ENCODE measurements at places on chromosomes 13 and 19.

DNA sequence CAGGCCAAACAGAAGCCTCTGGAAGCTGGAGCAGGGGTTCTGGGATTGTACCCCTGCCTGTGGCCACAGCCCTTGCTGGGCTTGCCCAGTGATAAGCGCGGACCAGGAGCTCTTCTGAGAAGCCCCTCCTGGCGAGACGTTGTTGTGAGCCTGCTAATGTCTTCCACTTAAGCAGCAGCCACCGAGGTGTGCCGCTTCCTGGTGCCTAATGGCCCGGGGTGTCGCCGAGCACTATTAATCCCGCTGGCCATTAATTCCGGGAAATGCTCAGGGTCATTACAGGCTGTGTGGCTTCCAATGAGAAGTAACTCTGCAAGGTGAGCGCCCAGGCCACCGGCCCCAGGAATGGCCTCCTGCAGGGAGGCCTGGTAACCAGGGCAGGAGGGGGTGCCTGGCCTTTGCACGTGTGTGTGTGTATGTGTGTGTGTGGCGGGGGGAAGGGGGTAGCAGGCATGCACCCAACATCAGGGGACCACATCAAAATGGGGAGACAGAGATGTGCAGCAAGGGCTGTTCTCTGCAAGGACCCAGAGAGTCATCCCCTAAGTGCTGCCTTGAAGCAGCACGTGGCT lies 175.0 kb downstream of the URI1 start:
- DNase-seq: no peak

- no peak for DNase-seq
Observed at GRCh38 chr19:37855098-37855497, 51.3 kb downstream of the WDR87 start.

- no peak for DNase-seq
Observed at GRCh38 chr19:33906578-33907335, 110.1 kb downstream of the KCTD15 start.

GRCh38 chr13:21973437-21974125 lies 302.7 kb downstream of the FGF9 start:
- no peak for DNase-seq

- no peak for DNase-seq
Observed at GRCh38 chr13:35917942-35918645, 213.1 kb downstream of the DCLK1 start.

DNA sequence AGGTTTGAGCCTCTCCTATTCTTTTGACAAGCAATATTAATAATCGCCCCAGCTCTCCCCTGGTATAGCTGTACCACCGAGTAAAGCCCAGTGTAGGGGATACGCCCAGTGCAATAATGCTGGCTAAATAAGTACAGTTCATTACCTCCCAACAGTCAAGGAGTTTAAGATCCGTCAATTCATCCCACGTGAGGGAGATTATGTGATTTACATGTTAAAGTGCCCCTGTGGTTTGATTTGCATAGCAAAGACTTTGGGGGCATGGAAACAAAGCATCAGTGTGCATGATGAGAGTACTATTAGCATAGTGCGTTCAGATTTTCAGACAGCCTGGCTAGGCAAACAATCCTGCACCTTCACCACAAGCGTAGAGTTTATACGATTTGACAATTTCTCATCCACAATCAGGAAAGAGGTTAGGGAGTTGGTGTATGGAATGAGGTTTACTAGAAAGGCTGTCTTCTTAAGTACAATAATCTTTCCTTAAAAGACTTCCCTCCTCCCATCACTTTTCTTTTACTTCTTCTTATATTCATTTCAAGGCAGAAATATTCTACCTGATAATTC lies 754.0 kb downstream of the DIAPH3 start:
- no peak for DNase-seq

DNA sequence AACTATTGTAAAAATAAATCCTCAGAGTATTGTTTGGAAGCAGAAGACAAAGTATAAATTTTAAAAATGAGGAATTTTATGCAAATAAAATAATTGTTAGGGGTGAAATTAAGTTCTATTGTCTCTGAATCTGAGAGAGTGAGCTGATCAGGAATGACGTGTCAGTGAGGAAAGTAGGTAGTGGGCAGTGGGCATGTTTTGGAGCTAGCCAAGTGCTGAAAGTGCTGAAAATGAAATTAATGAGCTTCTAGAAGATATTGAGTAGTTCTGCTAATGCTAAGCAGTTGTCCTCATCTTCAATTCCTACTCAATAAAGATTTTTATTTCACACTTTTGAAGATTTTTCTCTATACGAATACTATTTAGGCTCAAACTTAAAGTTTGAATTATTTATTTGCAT lies 1167.8 kb upstream of the PCDH20 start:
- no peak for DNase-seq

GRCh38 chr19:52542984-52543664 lies 15.7 kb downstream of the ZNF808 start:
- peak; percentile 63 for DNase-seq

DNA sequence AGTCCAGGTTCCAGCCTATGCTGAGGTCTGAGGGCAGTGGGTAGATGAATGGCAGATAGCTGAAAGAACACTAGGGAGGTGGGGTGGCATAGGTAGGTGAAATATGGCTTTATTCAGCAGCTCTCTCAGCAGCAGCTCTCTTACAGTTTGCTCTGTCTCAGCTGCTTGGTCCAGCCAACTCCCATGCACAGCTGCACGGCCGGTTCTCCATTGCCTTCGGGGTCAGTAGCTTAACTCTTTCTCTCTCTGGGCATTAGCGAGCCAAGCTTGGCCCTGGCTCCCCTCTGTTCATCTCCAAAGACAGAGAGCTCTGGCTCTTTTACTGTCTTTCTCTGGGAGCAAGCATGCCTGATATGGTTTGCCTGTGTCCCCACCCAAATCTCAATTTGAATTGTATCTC lies 151.9 kb downstream of the MYO16 start:
- DNase-seq: no peak

DNA sequence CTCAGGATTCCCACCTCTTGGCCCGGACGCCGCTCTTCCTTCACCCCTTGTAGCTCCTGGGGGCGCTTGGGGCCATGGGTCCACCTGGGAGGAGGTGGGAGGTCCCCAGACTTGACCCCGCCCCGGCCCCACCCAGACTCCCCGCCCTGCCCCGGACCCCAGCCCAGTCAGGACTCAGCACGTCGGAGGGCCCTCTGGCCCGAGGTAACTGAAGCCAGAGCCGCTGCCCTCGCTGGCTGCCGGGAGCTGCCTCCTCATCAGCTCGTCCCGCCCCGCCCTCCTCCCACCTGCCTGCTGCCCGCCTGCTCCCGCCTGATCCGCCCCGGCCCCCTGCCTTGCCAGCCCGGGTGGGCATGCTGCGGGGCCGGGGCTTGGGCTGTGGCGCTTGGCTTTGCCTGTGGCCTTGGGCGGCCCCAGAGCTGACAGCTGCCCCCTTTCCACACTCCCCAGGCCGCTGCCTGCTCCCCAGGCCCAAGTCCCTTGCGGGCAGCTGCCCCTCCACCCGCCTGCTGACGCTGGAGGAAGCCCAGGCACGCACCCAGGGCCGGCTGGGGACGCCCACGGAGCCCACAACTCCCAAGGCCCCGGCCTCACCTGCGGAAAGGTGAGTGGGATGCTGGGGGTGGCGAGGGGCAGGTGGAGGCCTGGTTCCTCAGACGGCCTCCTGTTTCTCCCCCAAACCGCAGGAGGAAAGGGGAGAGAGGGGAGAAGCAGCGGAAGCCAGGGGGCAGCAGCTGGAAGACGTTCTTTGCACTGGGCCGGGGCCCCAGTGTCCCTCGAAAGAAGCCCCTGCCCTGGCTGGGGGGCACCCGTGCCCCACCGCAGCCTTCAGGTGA lies 9.4 kb downstream of the ARHGAP33 start:
- DNase-seq: no peak

- DNase-seq: no peak
Observed at GRCh38 chr19:2358548-2359173, 1.4 kb upstream of the TMPRSS9 start.

DNA sequence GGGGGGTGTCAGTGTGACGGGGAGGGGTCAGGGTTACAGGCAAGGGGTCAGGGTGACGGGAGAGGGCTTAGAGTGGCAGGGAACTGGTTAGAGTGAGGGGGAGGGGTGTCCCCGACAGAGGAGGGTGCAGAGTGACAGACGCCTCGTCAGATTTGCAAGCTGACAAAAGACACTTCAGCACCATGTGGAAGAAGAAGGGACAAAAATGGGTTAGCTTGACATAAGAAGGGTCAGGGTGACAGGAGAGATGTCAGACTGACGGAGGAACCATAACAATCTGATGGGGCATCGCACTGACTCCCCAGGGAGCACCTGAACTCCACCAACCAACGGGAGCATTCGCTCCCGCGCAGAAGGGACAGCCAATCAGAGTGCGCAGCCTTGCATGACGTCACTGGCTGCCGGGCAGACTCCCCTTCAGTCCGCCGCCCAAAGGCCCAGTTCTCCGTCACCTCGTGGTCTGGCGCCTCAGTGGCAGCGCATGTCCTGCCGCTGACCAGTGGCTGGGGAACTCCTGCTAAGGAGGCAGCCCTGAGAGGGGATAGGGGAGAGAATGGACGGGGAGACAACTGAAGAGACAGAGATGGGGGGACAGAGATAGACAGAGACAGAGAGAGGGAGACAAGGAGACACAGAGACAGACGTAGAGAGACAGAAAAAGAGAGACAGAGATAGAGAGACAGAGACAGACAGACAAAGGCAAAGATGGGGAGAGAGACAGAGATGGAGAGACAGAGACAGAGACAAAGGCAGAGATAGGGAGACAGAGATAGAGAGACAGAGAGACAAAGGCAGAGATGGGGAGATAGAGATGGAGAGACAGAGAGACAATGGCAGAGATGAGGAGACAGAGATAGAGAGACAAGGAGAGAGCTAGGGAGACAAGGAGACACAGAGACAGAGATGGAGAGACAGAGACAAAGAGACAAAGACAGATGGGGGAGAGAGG lies 30.2 kb downstream of the C19orf81 start:
- no peak for DNase-seq

DNA sequence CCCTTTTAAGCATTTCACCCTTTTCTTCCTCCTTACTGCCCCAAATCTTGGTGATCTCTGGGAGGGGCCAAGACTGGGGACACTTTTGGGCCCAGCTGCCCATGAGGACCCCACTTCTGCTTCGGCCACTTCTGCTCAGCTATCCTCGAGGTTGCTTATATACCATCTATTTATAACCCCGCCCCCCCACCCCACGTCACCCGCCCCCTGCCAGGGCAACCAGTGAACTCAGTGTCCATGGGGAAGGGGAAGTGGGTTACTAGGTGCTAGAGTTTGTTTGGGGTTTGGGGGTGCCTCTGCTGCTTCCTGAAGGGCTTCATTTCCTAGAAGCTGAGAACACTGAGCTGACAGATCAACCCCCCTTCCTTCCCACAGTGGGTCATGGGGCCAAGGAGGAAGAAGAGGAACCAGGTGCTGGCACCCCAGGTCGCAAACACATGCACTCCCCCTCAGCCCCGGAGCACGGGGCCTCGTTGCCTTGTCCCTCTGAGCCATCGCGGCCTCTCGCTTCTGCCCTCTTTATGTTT lies 6.1 kb upstream of the ADGRE5 start:
- DNase-seq: peak; percentile 92

- no peak for DNase-seq
Observed at GRCh38 chr19:43380008-43380407, 26.5 kb downstream of the CD177 start.

DNA sequence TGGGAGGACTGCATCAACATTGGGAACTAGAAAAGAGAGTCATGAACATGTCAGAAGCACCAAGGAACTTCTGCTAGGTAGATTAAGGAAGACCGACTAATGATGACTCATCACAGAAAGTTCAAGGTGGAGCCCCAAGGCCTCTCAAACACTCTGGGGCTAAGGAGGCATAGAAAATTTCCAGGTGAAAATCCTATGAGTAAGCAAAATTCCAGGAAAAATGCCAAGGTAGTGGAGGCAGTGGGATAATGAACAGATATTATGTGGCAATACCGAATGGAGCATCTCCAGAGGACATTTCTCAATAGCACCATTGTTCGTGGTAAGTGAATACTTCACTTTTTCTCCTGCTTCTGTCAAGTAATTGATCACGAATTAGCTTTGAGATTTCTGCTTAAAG lies 336.5 kb downstream of the MZT1 start:
- no peak for DNase-seq

DNA sequence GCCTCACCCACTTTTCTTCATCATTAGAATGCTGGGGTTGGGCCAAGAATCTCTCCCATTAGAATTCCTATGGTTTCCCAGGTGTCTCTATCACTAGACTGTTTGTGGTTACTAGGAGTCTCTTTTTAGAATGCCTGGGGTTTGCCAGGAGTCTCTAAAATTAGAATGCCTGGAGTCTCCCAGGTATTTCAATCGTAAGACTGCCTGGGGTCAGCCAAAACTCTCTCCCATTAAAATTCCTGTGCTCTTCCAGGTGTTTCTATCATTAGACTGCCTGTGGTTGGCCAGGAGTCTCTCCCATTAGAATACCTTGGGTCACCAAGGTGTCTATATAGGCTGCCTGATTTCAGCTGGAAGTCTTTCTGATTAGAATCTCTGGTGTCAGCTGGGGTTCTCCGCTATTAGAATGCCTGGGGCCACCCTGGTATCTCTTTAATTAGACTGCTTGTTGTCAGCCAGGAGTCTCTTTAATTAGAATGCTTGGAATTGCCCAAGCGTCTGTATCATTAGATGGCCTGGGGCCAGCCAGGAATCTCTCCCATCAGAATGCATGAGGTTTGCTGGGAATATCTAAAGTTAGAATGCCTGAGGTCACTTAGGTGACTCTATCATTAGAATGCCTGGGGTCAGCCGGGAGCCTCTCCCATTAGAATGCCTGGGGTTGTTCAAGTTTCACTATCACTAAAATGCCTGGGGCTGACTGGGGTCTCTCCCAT lies 1479.2 kb downstream of the UQCRFS1 start:
- no peak for DNase-seq

GRCh38 chr19:48970923-48971395 lies 5.8 kb downstream of the FTL start:
- DNase-seq: peak; percentile 61

DNA sequence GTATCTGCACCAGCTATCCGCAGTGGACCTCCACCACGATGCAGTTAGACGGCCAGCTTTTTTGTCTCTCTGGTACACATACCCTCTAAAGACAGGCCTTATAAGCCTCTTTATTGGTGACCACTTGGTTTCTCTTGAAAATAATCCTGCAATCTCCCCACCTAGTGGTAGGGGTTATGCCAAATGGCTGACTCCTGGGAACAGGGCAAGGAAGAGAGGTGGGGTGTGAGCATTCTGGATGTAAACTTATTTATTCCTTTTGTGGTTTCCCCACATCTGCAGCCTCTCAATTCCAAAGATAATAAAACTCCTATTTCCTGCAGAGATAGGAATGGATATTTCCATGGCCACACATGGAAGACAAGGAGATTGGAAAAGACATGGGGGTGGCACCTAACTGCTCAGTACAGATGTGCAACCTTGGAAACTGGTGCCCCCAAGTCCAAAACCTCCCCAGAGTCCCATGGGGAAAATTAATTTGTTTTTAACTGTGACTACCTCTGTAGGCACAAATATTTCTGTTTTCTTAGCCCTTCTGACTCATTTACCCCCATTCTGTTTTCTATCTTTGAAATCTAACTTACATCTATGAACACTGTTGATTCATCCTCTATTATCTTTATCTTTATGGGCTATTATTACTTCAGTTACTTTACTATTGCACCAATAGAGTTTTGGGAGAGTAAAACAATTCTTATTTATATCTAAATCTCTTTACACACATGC lies 112.7 kb upstream of the TSHZ3 start:
- DNase-seq: no peak

- DNase-seq: no peak
Observed at GRCh38 chr13:79711631-79712030, 230.7 kb downstream of the NDFIP2 start.

- no peak for DNase-seq
Observed at GRCh38 chr19:944171-944567, 18.3 kb downstream of the ARID3A start.

All from AML-193 (cell line).